ENCODE measurements at places on chromosomes 2 and 18.
A peak's percentile ranks its signal among the peaks of the same experiment; 100 is the strongest.

DNA sequence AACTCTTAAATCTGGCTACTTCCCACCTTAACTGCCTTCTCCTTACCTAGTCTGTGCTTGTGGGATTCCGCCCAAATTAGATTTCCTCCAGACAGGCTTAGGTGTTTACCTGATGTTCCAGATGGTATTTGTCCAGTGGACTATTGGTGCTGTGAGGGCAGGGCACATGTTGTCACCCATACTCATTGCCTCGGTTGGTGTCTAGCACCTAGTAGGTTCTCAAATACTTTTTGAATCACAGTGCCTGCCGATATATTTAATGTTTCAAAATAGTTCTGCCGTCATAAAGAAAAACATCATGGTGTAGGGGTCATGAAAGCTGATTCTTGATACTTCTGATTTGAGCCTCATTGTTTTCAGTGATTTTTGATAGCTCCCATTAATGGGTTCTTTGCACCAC is 1.1 kb downstream of the SEPTIN2 start:
- no peak for DNase-seq

- no peak for DNase-seq
These were observed 97.2 kb downstream of the SOS1 start for GRCh38 chr2:39023649-39024048.

GRCh38 chr2:43331422-43331821 is 105.0 kb upstream of the ZFP36L2 start:
- no peak for DNase-seq

GRCh38 chr2:8590938-8591337 is 90.9 kb upstream of the ID2 start:
- no peak for DNase-seq

GRCh38 chr2:144215701-144216675 is 303.9 kb downstream of the ZEB2 start:
- no peak for DNase-seq

DNA sequence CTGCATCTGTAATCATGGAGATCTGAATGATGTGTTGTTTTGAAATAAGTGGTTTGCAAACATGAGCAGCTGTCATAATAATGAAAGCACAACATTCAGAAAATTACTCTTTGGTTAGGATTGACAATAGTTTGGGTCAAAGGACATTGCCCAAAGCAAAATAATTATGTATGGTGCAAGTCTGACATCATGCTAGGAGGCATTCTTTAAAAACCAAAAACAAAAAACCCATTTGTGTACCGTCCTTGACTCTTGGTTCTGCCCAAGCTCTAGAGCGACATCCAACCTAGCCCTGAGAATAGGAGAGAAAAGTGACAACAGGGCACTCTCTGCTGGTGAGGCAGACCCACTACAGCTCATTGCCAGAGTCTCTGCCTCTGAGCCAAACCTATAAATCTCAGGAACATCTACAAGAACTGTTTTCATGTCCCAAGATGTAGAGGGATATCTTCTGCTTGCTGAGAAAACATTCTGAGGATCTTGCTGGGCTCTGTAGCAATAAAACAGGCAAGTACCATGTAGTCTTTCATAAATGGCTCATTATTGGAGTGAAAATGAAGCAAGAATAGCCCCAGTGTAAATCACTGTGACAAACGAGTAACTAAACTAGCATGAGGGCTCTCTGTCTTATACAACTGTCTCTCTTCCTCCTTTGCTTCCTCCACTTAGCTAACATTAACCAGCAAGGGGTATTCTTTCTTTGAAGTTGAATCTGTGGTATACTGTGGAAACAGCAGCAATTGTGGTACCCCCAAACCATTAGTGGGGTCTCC is 266.8 kb upstream of the CXCR4 start:
- peak; percentile 18 for DNase-seq

DNA sequence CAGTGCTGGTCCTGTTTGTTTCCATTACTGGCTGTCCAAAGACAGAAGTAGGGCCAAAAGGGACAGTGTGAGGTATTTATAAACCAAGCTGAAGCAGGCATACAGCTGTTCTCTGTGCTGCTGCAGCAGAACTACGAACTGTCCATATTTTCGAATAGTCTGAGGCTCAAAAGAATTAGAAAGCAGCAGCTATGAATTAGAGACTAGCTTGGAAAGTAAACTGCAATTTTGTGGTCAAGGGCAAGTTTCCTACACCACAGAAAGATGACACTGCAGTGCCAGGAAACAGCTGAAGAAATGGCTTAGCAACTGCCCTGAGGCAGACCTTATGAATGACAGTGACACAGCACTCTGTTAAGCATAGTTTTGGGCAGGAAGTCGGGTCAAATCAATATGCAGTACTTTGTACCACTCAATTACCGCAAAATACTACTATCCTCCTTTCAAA is 125.3 kb downstream of the TMEM131 start:
- DNase-seq, result no peak

DNA sequence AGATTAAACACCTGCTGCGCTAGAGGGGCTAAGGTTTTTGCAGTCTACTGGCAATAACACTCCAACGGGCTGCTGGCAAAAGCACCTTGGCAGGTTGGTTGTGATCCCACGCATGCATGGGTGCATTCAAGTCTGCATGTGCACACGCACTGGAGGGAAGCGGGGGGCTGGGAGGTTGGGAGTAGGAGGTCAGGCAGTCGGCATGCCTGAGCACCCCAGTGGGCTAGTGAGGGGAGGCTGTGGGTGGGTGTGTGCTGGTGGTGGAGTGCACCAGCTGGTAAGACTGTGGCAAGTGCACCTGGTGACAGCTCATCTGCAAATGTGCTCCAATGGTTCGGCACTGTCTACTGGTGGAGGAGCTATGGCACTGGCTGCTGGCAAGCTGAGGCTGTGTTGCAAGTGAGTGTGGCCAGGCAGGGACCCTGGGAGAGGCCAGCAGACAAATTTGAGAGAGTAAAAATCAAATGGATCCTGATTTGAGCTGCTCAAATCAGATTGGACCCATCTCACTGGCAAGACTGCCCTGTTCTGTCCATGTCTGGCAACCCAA is 460.6 kb upstream of the DSEL start:
- DNase-seq, result no peak

DNA sequence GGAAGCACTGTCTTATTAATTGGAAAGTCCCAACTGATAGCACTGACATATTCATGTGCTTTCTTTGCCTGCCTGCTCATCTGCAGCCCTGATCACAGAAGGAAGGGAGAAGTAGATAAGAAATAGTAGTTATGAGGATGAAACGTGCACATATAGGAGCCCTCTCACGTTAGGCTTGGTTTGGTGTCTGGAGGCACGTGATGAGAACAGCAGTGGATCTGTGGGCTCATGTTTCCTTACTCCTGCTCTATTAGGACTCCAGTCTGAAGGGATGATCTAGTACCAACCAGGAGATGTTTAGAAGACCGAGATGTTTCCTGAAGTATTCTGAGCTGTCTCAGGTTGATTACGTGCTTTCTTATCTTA is 84.9 kb downstream of the MAP4K4 start:
- no peak for DNase-seq

GRCh38 chr2:12313445-12314126 is 403.1 kb upstream of the TRIB2 start:
- no peak for DNase-seq

DNA sequence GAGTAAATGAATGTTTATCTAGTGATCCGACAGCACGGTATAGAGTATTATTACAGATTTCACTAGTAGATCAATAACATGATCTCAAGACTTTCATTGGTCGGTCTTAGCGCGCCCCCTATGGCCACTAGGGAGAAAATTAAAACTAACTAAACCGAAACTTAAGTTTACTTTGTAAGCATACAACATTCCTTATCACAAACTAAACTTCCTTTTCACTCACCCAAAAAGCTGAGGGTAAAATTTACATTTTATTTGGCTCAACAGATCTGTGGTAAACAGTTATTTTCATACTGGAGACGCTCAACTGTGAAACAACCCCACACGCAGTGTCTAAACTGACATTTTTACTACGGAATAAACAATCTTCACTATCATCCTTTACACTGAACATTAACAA is 215.6 kb upstream of the MAP2 start:
- no peak for DNase-seq

DNA sequence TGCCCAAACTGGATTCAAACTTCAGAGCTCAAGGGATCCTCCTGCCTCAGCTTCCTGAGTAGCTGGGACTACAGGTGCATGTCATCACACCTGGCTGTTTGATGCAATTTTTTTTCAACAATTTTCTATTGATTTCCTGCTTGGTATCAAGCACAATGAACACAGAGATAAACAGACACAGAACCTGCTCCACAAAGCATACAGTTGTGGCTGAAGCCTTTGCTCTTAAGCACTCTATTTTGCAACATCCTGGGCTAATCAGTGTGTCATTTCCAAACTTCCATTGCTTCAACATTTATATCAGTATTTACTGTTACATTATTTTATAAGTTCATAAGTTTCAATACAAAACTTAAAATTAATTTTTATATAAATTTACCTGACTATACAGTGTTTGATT is 79.4 kb downstream of the NEB start:
- no peak for DNase-seq

- DNase-seq, result no peak
These were observed 57.2 kb downstream of the REEP1 start for GRCh38 chr2:86280191-86280667.

- no peak for DNase-seq
These were observed 88.3 kb upstream of the SALL3 start for GRCh38 chr18:78891185-78891762.

- DNase-seq, result no peak
These were observed 12.8 kb upstream of the MSGN1 start for GRCh38 chr2:17803497-17803896.

- DNase-seq, result peak; percentile 8
These were observed 1.2 kb downstream of the KIF5C start for GRCh38 chr2:148876202-148876594.

DNA sequence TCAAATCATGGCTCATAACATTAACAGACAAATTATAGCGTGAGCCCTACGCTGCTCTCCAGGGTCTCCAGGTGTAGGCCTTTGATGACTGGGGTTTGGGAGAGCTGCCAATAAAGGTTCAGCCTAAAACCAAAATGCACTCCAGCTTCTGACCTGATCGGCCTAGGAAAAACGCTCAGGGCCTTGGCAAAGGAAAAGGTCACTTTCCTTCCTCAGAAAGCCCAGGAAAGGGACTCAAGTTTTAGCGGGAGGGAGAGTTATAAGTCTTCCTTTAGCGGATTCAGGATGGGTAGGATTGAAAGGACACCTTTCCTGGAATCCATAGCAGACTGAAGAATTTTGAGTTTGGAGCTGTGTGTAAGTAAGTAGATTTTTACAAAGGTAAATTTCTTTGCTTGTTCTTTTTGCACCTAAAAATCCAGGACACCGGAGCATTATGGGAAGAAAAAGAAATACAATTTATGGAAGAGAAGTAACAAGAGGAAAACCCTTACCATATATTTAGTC is 8.8 kb downstream of the EVX2 start:
- no peak for DNase-seq

GRCh38 chr18:76426737-76427305 is 68.2 kb downstream of the ZNF516 start:
- no peak for DNase-seq

GRCh38 chr18:35875566-35875965 is 96.9 kb upstream of the RMP24 start:
- no peak for DNase-seq
